ENCODE measurements at places on chromosomes 6 and 20.

GRCh38 chr6:7085911-7086310, 21.9 kb upstream of the RREB1 start:
- peak; percentile 70 for DNase-seq

DNA sequence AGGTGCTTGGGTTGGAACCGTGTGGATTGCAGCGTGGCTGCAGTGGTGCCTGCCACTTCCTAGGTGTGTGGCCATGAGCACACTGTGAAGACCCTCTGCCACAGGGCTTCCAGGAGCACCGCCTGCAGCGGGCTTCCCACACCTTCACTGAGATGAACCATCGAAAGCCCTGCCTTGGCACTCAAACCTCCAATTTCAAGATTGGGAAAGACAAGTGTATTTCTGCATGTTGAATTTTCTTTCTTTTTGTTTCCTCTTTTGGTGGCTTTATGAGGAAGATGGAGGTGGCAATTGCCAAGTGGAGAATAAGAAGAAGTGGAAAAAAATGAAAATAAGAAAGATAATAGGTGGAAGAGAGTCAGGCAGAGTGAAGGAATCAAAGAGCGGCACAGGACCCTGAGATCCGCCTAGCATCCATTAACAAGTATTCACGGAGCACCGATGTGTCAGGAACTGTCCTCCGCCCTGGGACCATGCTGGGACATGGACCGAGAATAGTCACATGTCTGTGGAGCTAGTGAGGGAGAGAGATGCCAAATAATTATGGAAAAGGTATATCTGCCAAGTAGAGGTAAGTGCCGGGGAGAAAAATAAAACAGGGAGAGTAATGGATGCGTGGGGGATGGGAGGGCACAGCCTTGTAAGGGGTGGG, 159.9 kb downstream of the BCAS1 start:
- DNase-seq, result no peak

DNA sequence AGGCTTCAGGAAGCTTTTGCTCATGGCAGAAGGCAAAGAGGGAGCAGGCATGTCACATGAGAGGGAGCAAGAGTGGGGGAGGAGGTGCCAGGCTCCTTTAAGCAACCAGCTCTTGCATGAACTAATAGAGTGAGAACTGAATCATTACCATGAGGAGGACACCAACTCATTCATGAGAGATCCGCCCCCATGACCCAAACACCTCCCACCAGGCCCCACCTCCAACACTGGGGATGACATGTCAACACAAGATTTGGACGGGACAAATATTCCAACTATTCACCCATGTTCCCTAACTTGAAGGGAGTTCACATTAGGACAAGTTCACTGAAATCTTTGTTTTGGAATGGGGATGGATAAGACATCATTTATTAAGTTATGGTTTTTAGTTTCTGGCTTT, 155.2 kb upstream of the ESR1 start:
- DNase-seq, result no peak

GRCh38 chr20:49821381-49821780, 8.8 kb downstream of the SLC9A8 start:
- no peak for DNase-seq

DNA sequence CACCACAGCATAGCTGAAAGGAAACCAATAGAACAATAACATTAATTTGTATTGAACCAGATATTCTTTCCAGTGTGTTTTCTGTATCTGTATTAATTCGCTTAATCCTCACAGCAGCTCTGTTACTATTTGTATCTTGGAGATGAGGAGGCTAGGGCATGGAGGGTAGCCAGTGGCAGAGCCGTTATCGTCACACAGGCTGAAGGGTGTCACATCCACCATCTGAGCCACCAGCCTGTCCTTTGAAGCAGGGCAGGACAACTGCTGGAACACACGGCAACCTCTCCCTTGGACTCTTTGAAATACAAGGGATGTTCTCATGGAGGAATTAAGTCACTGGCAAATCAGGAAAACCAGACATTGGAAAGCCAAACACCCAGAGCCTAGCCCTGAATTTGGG, 628.0 kb upstream of the CDH4 start:
- DNase-seq, result no peak

DNA sequence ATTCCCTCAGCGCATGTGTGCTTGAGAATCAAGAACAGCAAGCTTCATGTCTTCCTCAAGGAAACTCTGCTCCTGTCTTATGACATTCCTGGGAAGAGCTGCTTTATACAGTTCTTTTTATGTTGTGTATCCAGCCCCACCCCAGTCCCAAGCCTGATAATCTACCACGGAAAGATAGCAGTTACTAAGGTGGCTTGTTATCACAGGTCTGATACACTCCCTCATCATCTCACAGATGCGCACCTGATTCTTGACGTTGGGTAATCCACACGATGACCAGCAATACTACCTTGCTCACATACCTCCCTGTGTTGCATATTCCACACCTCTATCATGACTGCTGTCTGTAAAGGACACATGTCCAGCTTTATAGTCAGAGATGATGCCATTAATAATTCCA, 3.2 kb downstream of the NHLRC1 start:
- no peak for DNase-seq

DNA sequence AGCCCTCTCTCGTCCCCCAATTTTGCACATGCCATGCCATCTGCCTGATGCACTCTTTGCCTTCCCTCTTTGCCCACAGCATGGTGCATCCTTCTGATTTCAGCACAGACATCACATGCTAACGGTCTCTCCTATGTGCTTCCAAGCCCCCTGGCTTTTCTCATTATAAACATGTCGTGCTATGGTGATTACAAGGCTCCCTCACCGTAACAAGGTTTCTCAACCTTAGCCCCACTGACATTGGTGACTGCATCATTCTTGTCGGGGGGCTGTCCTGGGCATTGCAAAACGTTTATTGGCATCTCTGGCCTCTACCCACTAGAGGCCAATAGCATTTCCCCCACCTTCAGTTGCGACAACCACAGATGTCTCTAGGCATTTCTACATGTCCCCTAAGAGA, 187.2 kb downstream of the TFAP2C start:
- DNase-seq, result no peak

Measured in MG63 (cell line).